Activated CD4-positive, alpha-beta T cell treated with anti-CD3 and anti-CD28 coated beads, Interleukin-2, amount 50 U/mL, for 4 hours (primary cell): ENCODE measurements at places on chromosomes 12 and 14.
A peak's percentile ranks its signal among the peaks of the same experiment; 100 is the strongest.

GRCh38 chr14:38808734-38809455 is 294.1 kb downstream of the SEC23A start:
- DNase-seq: no peak

DNA sequence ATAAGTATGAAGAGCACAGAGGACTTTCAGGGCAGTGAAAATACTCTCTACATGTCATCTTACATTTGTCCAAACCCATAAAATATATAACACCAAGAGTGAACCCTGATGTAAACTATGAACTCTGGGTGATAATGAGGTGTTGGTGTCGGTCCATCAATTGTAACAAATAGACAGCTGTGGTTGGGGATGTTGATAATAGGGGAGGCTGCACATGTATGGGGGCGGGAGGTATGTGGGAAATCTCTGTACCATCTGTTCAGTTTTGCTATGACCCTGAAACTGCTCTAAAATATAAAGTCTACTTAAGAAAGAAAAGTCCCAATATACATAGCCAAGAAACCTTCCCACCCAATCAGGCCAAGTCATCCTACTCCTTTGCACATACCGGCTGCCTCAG is 88.5 kb downstream of the GPR135 start:
- no peak for DNase-seq

DNA sequence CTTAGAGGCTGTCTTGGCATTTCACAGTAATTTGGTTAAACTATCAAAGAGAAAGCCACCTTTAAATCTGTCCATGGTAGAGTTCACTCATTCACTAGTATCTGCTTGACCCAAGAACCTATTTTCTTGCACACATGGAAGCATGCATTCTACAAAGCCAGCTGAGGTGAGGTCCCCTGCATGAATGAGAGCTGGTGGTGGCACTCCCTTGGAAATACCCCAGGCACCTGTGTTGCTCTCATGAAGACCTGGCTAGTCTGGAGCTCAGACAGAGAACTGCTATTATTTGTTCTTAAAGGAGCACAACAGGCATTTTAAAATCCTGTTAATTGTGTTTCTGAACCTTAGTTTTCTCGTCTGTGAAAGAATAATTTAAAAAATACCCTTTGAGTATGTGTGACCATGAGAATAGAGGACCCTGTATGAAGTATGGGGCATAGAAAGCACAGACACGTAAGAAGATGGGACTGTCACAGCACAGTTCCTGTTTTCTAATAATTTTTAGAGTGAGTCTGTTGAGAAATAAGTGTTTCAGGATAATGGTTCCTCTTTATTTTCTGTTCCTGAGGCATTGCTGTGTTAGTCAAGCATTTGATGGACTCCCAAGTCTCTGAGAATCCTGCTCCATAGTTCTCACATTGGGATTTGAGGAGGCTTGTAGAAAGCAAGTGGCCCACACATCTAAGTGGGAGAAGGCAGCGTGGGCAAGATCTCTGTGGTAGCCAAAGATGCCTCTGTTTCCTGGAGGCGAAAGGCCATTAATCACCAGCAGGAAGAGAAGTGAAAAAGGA is 10.9 kb downstream of the RGS6 start:
- no peak for DNase-seq

- no peak for DNase-seq
Observed at GRCh38 chr12:113214895-113215400, 6.3 kb upstream of the TPCN1 start.

- no peak for DNase-seq
Observed at GRCh38 chr12:85057370-85057963, 21.3 kb downstream of the LRRIQ1 start.

- no peak for DNase-seq
Observed at GRCh38 chr12:57545809-57546437, 1.1 kb downstream of the DCTN2 start.

- DNase-seq: no peak
Observed at GRCh38 chr12:132319359-132319950, 9.9 kb downstream of the GALNT9 start.

DNA sequence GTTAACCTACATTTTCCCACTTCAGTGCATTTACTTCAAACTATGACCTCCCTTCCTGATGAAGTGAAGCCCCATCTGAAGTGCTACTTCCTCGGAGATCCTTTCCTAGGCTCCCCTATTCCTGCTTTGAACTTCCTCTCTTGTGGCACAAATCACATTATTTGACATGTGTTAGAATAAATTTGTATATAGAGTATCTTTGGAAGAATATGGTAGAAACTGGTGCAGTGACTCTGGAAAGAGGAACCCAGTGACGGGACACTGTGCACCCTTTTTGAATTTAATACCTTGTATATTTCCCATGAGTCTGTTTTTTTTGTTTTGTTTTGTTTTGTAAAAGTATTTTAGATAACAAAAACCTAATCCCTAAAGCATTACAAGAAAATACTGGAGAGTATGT is 66.4 kb upstream of the SRSF5 start:
- no peak for DNase-seq

- no peak for DNase-seq
Observed at GRCh38 chr12:31412292-31412801, 86.4 kb upstream of the SINHCAF start.

DNA sequence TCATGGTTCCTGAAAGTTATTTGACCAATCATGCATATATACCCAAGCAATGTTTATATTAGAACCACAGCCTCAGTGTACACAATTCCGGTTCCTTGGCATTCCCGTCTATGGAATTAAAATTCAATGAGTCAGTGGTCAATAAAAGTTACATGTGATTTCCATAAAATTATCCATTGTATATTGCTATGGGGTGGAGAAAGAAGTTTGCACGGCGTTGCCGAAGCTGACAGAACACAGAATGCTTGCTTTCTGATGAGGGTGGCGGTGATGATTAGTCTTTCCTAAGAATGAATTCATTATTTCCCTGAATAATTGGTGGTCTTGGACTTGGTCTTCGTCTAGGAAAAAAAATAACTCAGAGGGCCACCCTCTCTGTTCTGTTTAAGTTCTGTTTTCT is 214.1 kb downstream of the ANO2 start:
- DNase-seq: no peak

GRCh38 chr14:20468764-20469241 is 403 bp upstream of the PNP start:
- DNase-seq: no peak

DNA sequence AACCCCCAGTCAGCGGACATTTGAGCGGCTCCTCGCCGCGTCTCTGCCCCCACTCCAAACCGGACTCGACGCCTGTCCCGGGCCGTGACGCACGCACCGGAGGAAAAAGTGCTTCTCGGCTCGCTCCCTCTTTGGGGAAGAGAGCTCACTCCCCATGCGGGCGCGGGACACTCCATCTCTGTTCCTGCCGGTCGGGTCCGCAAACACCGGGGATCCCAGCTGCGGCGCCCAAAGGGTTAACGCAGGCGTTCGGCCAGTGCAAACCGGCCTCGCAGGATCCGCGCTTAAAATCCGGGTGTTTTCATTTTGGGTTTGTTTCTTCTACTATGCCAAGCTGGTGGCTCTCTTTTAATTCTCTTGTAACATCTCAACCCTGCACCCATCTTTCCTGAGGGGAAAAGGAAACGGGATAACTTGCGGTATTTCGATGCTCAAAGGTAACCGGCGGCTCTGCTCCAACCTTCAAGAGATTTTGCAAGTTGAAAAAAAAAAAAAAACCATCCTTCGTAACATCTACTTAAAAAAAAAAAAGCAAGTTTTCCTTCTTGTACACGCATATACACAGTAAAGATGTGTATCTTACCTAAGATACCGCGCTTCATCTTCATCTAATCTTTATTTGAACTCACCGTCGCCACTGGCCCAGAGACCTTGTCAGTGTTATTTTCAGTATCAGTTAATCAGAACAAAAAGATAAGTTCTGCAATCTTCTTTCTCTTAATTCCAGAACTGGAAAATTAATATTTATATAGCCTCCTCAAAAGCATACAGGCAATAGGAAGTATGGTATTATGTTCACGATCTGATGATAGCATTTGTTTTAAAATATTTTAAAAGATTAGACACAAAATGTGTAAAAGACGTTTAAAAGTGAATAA is 1.6 kb upstream of the ATP2B1 start:
- peak; percentile 11 for DNase-seq

DNA sequence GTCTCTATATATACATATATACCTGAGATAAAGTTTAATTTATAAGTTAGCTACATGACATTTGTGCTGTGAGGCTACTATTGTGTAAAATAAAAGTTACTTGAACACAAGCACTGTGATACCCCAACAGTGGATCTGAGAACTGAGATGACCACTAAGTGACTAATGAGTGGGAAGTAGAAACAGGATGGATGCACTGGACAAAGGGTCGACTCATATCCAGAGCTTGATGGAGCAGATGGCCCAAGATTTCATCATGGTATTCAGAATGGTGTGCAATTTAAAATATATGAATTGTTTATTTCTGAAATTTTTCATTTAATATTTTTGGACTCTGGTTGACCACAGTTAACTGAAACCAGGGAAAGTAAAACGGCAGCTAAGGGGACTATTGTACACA is 908.6 kb upstream of the MDGA2 start:
- DNase-seq: no peak

- DNase-seq: no peak
Observed at GRCh38 chr12:132717531-132718387, 7.1 kb downstream of the PGAM5 start.

DNA sequence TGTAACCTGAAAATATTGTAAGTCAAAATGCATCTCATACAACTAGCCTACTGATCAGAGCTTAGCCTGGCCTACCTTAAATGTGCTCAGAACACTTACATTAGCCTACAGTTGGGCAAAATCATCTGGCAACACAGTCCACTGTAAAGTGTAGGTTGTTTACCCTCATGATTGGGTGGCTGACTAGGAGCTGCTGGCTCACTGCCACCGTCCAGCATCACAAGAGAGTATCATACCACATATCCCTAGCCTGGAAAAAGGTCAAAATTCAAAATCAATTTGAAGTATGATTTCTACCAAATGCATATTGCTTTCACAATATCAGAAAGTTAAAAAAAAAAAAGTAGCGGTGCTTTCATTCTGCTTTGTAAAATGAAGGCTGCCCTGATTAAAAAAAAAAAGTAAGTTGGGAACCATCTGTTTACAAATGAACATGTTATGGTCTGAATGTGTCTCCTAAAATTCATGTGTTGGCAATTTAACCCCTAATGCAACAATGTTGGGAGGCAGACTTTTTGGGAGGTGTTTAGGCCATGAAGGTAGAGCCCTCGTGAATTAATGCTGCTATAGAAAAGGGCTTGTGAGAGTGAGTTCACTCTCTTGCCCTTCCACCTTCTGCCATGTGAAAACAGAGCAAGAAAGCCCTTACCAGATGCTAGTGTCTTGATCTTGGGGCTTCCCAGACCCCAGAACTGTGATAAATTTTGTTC is 211.8 kb downstream of the PPM1H start:
- DNase-seq: no peak

GRCh38 chr12:68622250-68622649 is 11.6 kb downstream of the RAP1B start:
- DNase-seq: no peak

DNA sequence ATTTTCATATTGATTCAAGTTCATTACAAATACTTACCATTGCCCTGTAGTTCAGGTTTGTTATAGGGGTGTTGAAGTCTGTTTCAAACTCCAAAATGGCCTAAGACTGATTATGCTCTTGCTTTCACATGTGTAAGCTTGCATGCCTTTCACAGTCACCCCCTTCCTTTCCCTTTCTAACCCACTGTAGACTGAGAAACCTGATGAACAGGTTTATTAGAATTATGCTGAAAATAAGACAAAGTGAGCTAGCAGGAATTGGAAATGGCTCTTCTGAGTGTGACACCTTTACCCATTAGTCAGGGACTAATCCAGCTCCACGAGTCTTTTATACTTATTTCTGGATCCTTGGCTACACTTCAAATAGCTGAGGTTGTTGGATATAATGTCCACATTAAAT is 38.9 kb downstream of the FBXO33 start:
- no peak for DNase-seq

DNA sequence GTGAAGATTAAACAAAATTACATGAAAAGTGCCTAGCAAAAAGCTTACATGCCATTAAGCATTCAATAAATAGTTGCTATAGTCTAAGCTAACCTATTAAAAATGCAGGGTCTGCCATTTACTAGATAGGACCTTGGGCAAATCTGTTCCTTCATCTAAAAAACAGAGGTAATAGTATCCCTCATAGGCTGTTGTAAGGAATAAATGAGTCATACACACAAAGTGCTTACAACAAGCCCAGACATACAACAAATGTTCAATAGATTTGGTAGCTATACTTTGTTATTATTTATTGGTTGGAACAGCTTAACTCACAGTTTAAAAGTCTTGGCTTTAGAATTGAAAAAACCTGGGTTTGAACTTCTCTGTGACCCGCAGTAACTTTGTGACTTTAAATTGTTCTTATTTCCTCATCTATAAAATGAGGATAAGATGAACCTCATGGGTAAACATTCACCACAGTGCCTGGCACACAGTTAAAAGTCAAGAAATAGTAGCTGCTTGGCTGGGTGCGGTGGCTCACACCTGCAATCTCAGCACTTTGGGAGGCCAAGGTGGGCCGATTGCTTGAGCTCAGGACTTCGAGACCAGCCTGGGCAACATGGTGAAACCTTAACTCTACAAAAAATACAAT is 24.7 kb downstream of the HEATR5A start:
- DNase-seq: no peak

- DNase-seq: no peak
Observed at GRCh38 chr14:91035855-91036254, 24.6 kb downstream of the RPS6KA5 start.

- DNase-seq: no peak
Observed at GRCh38 chr12:58728397-58728796, 191.9 kb downstream of the LRIG3 start.

GRCh38 chr14:88297306-88297705 is 25.8 kb downstream of the KCNK10 start:
- no peak for DNase-seq

DNA sequence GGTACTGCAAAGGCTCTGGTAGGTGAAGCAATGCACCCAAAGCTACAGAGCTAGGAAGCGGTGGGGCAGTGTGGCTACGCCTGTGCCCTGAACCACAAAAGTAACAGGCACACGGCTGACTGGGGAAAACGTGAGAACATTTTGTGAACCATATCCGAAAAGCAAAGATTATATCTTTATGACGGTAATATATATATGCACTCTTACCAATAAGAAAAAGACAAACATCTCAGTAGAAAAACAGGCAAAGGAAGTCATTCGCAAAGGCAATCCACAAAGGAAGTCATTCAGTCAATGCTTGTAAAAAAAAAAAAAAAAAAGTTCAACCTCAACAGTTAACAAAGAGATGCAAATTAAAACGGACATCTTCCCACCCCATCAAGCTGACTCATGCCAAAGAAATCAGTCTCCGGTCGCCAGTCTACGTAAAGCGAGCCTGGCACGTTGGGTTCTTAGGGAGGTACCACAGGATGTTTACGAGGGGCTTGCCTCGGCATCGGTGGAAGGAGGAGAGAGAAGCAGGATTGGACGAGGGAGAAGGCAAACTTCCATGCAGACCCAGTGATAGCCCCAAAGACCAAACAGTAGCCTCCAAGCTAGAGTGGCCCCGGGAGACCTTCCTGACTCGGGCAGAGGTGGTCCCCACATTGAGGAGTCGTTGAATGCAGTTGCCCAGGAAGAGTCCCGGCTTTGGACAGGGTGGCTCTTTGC is 39.4 kb upstream of the PPP2R5C start:
- DNase-seq: peak; percentile 63
